NCI-H446 (cell line): ENCODE measurements at places on chromosomes 7 and 10.

- DNase-seq: no peak
These were observed 9.8 kb upstream of the RAB18 start for GRCh38 chr10:27494116-27494805.

DNA sequence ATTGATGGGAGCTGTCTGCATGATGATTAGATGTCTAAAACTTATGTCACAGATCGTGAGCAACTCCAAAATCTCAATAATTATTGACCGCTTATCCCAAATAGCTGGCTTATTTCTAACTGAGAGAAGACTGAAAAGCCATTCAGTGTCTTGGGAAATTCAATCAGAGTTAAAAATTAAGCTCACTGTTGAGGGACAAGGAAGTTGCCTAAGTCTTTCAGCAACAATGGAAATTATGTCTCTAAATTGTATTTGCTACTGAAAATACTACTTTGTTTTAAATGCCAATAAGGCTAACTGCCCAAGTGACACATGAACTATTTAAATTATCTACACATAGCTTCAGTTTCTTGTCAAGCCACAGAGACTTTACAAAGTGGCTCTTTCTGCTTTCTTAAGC lies 107.9 kb upstream of the FAM171A1 start:
- no peak for DNase-seq

- DNase-seq: no peak
These were observed 10.7 kb downstream of the A1CF start for GRCh38 chr10:50874723-50875122.

- DNase-seq: no peak
These were observed 339.9 kb upstream of the PODXL start for GRCh38 chr7:131896165-131896863.

DNA sequence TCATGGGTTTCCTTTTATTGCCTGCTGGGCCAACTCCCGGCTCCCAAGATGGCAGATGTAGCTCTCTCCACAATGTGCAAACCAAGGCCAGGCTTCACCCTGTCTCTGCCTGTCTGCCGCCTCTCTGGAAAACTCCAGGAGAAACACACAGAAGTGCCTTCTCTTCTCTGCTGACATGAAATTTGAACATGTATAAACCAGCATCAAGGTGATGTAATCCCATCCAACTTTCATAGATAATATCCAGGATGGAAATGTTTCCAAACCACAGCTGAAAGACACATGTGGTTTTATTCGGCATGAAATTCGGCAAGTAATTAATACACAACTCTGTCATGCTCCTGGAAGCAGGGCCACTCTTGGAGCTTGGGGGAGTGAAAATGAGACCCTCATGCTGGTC lies 297.2 kb downstream of the C7orf25 start:
- no peak for DNase-seq
